COR-L47 (cell line): ENCODE measurements at places on chromosomes 2 and 18.

GRCh38 chr18:39604836-39605235, 2039.2 kb upstream of the CELF4 start:
- DNase-seq, result no peak

GRCh38 chr2:240351826-240352426, 83.5 kb upstream of the GPC1 start:
- DNase-seq, result no peak

- no peak for DNase-seq
These were observed 283.1 kb upstream of the TRIB2 start for GRCh38 chr2:12433626-12433990.

DNA sequence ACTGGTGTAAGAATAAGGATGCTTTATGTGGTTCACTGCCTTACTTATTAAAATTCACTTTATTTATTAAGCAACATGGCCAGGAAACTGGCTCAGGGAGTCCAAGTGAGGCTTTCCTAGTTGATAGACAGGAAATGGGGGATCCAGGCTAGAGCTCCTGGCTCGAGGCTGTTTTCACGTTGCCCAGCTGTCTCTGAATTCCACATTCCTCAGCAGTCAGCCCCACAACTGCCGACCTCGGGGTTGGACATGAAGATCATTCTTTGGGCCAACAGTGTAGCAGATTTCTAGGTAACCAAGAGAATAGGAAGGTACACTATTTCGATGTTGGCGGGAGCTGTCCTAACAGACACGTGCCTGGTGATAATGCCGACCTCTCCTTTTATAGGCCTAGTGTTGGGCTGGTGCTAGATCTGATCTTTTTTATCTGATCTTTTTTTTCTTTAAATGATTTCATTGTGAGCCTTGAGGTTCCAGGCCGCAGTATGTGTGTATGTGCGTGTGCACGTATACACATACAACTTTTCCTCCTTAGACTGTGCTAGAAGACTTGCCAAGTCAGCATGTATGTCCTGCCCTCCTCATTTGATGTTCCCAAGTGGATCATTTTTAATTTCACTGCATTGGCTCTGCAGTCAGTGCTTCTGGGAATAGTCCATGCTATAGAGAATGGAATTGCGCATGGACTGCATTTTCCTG, 103.5 kb downstream of the CABLES1 start:
- no peak for DNase-seq
